COR-L47 (cell line): ENCODE measurements at places on chromosomes 3 and 15.

DNA sequence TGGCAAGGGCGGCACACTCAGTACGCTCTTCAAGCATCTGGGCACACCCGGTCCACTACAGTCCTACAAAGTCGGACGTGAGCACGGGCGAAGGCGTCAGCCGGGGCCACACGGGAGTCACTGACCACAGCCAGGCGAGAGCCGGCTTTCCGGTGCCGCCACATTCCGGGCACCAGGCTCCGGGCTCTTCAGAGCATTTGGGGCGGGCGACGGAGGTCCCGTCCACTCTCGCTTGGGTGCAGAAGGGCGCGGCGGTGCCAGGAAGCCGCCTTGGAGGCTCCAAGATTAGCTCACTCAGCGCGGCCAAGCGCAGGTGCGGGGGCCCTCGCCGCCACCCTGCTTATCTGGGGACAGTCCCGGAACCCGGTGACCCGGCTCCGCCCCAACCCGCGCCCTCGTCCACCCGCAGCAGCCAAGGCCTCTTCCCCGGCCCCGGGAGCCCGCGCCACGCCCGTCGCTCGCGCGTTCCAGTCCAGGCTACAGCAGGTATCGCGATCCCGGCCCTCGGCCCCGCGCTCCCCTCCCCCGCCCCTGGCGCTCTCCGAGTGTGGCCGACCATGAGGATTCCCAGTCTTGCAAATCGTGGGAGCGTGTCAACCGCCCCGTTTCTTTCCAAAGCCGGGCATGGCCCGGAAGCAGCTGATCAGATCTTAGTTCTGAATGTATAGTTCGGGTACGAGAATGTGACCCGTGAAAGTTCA, at the start of gene ADPRH:
ADPRH (plus strand) TSS at position 127 of the 701 bp plus-strand sequence. CDS start 2,678 bp downstream, outside the sequence.
- no peak for DNase-seq

- no peak for DNase-seq
Observed at GRCh38 chr3:166390303-166390702, 553.1 kb upstream of the BCHE start.

DNA sequence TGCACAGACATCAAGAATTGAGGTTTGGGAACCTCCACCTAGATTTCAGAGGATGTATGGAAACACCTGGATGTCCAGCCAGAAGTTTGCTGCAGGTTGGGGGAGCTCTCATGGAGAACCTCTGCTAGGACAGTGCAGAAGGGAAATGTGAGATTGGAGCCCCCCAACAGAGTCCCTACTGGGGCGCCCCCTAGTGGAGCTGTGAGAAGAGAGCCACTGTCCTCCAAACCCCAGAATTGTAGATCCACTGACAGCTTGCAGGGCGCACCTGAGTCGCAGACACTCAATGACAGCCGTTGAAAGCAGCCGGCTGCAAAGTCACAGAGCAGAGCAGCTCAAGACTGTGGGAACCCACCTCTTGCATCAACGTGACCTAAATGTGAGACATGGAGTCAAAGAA, 34.6 kb upstream of the EPHA6 start:
- no peak for DNase-seq

DNA sequence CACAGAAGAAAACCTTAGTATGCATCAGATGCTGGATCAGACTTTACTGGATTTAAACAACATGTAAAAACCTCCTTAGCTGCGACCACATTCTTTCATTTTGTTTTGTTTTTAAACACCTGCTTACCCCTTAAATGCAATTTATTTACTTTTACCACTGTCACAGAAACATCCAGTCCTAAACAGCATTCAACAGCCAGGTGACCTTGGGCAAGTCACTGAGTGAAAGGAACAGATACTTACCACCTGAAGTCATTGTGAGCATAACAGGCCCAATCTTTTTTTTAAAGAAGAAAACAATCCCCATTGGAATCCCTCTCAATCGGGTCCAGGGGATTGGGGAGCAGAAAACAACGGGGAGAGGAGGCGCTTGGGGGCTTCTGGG, 390 bp downstream of the STARD5 start:
- DNase-seq = no peak

- no peak for DNase-seq
Observed at GRCh38 chr15:81098861-81099651, 35.0 kb upstream of the CFAP161 start.

- DNase-seq = no peak
Observed at GRCh38 chr3:14434498-14435151, 32.2 kb downstream of the SLC6A6 start.

GRCh38 chr15:90895571-90896117, 7.5 kb upstream of the MAN2A2 start:
- peak; percentile 64 for DNase-seq

GRCh38 chr3:99466331-99466730, 172.1 kb upstream of the COL8A1 start:
- no peak for DNase-seq

DNA sequence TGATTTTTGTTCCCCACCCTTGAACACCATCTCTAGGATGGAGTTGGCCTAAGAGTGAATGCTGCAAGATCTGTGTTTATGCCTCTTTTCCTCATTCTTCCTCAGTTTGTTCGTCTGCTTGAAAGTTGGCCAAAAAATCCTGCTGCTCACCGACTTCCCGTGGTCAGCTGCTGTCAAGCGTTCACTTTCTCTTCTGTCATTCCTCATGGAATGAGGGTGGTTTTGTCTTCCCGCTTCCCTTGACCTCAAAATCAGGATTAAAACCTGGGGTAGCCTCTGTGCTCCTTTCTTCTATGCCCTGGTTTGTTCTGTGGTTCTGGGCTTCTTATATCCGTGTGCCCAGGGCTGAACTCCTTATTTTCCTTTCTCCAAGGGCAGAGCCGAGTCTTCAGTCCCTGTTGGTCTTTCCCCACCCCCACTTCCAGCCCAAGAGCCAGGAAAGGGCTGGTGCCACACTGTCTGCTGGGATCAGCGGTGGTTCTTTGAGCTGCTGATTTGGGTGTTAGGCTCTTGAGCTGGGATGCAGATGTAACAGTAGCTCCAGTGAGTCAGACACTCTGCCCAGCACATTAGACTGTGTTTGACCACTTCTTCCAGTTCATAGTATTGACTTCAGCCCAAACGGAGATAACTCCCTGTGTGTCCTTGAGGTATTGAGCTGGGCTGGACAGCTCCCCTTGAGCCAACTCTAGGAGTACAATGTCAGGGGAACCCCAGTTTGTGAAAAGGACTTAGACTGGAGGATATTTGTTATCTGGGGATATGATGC, 2.3 kb downstream of the SERF2 start:
- no peak for DNase-seq

GRCh38 chr15:71116942-71117341, 1.7 kb downstream of the THSD4 start:
- no peak for DNase-seq

GRCh38 chr15:69679623-69680228, 227.1 kb downstream of the RPLP1 start:
- DNase-seq = no peak

DNA sequence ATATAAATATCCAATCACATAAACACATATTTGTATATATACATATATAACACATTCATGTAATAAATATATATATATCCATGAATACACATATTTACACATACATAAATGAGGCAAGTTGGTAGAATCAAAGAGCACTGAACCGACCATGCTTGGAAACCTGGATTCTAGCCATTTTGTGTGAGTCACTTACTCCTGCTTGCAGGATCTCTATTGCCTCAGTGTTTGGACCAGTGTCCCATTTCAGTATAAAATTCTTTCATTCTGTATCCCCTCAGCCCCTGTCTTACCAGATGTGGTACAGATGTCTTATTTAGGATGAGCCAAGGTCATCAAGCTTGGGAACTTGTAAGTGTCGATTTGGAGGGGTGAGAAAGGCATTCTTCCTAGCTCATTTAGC, 391.4 kb upstream of the FRG2C start:
- no peak for DNase-seq

DNA sequence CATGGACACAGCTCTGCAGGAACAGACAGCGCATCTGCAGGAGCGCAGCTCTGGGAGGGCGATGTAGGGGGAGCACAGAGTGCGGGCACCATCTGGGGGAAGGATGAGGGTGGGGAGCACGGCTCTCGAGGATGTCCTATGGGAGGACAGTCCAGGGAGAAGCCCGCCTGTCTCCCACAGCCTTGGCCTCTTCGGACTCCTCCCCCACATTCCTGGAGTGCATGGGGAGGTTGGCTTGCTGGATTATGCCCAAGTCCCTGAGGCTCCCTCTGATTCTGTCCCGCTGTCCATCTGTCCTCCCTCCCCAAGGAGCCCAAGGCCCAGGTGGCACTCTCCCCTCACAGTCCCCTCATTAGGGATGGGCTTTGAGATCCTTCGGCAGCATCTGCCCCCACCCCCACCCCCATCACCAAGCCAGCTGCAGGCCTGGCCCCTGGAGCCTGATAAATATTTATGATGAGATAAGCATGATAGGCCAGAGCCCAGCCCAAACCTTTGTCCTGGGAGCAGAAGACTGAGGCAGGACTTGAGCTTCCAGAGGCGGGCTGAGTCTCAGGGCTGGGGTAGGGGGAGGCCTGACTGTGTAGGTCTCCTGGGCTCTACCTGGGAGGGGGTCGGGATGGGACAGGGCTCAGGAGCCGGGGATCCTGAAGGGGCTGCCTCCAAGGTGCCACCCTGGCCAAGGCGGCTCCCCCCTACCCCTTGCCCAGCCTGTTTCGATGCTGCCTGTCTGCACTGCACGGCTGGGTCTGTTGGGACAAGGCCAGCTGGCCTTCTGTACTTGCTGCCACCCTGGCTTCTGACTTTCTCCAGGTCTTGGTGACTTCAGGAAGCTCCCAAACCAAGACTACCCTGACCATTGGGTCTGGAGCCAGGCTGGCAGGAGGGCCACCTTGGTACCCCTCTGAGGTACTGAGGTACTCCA, 28.6 kb upstream of the SEMA3F start:
- DNase-seq = no peak
